ENCODE measurements at places on chromosomes 11 and 22.

- DNase-seq, result no peak
Observed at GRCh38 chr22:49368221-49368975, 459.3 kb downstream of the BRD1 start.

DNA sequence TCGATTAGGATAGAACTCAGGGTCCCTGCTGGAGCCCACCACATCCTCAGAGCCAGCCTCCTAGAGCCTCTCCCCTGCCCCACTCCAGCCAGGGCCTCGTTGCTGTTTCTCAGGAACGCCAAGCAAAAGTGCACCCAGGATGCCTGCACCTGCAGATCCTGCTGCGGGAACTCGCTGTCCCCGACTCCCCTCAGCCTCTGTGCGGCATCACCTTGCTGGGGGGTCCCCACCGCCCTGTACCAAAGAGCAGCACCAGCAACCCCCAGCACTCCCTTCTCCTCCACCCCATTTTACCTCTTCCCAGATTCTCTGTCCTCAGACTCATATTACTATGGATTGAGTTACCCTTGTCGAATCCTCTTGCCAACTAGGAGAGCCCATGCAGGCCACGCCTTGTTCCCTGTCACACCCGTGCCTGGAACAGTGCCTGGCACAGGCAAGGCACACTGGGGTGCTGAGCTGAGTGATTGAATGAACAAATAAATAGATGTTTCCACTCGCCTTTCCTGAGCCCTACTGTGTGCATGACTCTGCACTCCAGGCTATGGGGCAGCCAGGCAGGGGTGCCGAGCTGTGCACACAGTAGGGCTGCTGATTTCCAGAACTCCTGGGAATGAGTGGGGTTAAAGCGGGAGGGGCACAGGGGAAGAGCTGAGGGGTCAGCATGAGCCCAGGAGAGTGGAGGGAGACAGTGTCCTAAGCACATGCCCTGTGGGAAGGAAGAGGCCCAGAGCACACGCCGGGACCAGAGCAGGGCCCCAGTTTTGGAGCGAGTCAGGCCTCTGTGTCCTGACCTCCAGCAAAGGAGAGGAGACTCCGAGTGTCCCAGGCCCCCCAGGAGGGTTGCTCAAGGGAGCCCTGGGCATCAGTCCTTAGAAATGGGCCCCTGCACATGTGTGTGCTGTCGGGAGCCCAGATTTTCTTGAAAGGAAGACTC, 44.3 kb downstream of the LINC01488 start:
- no peak for DNase-seq

GRCh38 chr22:37387793-37388192, 39.5 kb downstream of the ELFN2 start:
- no peak for DNase-seq

GRCh38 chr11:112837162-112837826, 123.9 kb upstream of the NCAM1 start:
- DNase-seq, result peak; percentile 89

- no peak for DNase-seq
Observed at GRCh38 chr11:57370251-57370650, 10.7 kb downstream of the PRG3 start.

GRCh38 chr11:59174664-59175033, 2.7 kb downstream of the DTX4 start:
- no peak for DNase-seq

GRCh38 chr11:68989936-68990606, 9.3 kb upstream of the MRGPRD start:
- DNase-seq, result no peak

DNA sequence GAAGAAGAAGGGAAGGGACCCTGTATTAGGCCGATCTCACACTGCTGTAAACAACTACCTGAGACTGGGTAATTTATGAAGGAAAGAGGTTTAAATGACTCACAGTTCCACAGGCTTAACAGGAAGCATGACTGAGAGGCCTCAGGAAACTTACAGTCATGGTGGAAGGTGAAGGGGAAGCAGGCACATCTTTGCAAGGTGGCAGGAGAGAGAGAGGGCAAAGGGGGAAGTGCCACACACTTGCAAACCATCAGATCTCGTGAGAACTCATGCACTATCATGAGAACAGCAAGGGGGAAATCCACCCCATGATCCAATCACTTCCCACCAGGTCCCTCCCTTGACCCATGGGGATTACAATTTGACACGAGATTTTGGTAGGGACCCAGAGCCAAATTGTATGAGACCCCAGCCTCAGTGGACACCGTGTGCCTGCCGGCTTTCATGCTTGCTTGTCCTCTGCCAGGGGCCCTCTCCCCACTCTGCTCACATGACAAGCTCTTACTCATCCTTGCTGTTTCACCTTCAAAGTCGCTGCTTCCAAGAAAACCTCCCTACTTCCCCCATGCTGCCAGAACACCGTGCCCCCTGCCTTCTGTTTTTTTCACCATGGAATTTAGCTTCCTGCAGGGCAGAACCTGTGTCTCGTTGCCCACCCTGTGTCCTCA, 23.3 kb upstream of the PPFIA1 start:
- DNase-seq, result no peak

- DNase-seq, result no peak
Observed at GRCh38 chr11:12089473-12089872, 20.9 kb upstream of the MICAL2 start.
